ENCODE measurements at places on chromosomes 11 and 22.
A peak's percentile ranks its signal among the peaks of the same experiment; 100 is the strongest.

DNA sequence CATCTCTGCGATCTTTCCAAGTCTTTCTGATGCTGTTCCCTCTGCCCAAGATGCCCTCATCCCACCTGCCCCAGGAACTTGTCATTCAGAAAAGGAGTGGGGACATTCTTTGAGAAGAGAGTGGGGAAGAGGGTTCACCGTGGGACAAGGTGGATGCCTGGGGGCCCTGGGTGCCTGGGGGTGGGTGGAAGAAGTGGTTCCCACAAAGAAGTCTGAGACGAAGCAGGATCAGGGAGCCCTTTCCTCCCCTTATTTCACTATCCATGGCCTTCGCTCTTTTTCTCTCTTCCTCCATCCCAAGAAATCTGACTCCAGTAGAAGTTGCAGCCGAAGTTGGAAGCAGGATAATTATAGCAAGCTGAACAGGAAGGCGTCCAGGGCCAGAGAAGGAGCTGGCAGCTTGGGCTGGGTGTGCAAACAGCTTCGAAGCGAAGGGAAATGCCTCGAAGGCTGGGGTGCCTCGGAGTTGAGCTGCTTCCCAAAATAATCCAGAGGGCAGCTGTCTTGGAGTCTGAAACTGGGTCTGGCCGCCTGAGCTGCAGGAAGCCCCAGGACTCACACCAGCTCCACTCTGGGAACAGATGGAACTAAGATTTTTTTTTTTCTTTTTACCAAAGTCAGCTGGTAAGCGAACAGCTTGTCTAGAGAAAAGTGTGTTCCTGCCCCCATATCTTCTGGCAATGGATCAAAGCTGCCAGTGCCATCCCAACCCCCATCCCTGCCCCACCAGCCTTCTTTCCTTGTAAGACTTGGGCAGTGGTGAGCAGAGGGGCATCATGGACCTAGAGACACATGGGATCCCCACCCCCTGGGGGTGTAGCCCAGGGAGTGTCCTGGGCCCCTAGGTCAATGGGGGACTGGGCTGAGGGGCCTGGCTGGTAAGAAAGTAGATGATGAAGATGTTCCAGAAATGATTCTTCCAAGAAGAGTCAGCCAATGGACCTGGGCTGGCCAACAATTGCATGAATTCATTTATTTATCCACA is 31.5 kb downstream of the PARVG start:
- no peak for DNase-seq

DNA sequence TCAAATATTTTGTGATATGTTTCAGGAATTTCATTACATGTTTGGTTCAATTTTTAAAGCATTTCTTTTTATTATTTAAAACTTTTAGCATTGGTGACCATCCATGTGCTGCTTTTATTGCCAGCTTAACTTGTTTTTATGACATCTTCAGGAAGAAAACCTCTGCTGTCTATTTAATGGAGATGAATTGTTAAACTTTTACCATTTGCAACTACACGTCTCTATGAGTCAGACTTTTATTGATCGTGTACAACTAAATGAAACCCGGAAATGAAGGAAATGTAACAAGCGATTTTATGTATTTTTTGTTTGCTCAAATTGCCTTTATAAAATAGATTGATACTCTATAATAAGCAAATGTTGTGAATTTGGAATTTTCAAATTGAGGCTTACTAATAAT is 113.0 kb downstream of the PTPRJ start:
- DNase-seq: no peak

- DNase-seq: no peak
These were observed 2.8 kb upstream of the BSX start for GRCh38 chr11:122984186-122985011.

- DNase-seq: no peak
These were observed 7.3 kb upstream of the RGL4 start for GRCh38 chr22:23683545-23683944.

DNA sequence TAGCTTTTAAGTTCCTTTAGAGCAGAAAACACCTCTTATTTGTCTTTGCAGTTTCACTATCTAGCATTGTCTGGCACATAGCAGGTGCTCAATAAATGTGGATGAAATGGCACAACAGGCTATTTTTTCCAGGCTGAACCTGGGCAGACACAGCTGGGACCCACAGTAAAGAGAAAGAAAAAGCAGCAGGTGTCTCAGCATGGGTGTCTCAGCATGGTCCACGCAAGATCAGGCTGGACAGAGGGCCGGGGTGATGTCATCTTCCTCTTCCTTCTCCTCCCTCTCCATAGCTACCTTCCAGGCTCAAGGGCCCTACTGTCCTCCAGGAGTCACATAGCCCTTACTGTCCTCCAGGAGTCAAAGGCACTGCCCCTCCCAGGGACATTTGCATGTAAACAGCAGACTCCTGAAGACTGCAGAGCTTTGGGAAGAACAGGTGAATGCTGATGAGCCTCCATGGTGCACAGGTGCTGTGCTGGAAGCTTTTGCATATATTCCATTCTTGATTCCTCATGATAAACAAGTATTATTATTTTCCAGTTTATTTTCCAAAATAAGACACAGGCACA is 65.2 kb downstream of the DSCAML1 start:
- no peak for DNase-seq

DNA sequence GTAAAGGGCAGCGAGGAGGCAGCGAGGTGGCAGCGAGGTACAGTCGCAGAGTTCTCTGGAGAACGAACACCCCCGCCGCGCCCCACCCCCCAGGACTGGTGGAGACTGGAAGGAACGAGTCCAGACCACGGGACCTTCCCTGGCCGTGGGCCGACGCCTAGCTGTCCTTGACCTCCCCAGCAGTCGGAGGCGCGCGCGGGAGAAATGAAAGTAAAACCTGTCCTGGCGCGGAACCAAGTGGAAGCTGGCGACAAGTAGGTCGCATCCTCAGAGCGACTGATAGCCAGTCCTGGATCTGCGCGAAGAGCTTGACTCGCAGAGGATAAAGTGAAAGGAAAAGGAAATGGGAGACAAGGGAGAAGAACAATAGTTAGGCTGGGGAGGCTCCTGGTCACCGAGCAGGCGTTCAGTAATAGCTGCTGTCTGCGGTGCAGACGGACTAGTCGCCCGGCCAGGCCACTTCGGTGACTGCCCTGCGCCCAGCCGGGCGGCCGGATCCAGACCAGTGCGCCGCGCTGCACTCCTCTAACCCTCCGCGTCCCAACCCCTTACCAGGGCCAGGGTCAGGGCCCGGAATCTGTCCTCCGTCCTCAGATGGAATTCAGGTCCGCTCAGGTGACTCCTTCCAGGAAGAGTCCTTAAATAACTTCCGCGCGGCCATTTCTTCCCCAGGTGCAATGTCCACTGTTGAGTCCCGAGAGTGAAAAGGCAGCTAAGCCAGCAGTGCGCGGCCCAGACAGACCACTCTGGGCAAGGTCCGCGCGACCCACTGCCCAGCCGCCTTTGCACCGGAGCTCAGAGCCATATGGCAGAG is 1.9 kb upstream of the ADM start:
- no peak for DNase-seq

- no peak for DNase-seq
These were observed 42.2 kb downstream of the UBASH3B start for GRCh38 chr11:122697636-122698167.

DNA sequence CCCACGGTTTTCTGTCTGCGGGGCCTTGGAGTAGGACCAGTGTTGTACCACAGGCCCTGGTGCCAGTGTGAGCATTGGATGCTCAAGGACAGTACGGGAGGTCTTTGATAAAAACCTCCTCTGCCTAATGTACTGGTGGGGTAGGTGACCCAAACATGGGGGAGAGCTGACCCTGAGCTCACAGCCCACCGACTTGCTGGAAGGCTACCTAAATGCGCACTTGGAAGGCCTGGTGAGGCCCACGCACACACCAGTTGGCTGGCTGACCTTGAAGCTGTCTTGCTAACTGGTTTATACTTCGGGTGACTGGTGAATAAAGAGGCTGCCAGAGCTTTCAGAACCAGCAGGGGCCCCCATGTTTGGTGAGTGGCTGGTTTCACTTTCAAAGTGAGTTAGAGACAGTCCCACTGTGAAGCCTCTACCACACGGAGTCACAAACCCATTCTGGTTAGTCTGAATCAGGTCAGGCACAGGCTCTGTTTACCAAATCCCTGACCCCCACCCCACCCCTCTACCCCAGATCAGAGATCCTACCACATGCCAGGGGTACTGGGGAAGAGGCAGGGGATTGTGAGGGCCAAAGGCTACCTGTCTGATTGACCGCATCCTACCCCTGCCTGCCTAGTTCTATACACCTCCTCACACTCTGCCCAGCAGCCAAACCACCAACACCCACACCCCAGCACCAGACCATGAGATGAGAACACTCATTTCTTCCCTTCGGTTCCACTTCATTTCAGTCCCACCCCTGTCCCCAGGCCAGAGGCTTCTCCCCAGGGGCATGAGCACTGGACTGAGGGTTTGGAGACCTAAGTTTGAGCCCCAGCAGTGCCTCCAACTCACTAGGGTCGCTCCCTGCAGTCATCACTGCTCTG is 12.7 kb upstream of the IL2RB start:
- no peak for DNase-seq

DNA sequence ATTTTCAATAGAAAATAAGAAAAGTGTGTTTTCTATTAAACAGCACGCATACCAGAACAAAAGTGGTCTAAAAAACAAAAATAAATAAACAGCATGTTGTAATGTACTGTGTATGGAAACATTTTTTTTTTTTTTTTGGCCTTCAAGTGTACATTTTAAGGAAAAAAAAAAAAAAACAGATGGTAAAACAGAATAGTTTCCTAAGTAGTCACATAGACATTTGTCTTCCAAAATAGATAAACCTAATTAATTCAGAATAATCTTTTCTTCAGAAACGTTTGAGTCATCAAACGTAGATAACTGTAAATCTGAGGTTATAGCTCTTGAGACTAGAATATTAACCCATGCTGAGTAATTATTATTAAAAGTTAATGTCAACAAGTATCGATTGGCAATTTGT is 396 bp upstream of the CFAP300 start:
- no peak for DNase-seq

- no peak for DNase-seq
These were observed 69.6 kb downstream of the RAB30 start for GRCh38 chr11:83002053-83002452.

- DNase-seq: no peak
These were observed 81.7 kb upstream of the PRR5 start for GRCh38 chr22:44620129-44620840.

DNA sequence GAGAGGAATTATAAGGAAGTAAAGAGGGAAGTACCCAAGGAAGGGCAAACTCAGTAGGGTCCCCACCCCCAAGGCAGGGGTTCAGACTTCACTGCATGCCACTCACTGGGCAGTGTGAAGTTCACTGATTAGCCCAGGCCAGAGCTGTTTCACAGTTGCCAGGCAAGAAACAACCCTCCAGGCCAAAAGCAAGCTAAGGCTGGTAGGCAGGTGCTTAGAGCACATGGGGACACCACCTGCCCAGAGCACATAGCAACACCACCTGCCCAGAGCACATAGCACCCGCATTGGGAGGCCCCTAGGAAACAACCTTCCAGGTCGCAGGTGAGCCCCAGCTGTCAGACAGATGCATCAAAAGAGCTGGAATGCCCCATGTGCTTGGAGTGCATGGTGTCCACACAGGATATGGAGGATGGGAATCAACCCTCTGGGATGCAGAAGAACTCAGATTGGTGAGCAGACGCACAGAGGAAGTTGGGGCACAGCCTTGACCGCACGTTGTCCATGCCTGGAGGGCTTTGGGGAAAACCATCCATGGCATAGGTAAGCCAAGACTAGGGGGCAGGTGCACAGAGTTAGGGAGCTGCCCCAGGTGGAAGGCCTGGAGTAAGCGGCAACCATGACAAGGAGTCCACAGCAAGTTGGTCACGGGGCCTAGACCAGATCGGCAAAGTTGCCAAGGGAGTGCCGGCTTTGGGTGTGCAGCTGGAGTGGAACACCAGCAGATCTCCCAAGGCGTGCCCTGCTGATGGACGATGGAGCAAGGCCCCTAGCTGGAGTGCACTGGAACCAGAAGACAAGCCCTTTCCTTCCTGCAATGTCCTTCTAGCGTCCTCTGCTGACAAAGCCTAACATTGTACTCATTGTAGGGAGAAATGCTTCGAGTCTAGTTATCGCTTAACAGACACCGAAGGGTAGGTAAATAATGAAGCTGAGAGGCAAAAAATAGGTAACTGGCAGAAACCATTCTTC is 7.8 kb upstream of the TMEM216 start:
- DNase-seq: no peak

DNA sequence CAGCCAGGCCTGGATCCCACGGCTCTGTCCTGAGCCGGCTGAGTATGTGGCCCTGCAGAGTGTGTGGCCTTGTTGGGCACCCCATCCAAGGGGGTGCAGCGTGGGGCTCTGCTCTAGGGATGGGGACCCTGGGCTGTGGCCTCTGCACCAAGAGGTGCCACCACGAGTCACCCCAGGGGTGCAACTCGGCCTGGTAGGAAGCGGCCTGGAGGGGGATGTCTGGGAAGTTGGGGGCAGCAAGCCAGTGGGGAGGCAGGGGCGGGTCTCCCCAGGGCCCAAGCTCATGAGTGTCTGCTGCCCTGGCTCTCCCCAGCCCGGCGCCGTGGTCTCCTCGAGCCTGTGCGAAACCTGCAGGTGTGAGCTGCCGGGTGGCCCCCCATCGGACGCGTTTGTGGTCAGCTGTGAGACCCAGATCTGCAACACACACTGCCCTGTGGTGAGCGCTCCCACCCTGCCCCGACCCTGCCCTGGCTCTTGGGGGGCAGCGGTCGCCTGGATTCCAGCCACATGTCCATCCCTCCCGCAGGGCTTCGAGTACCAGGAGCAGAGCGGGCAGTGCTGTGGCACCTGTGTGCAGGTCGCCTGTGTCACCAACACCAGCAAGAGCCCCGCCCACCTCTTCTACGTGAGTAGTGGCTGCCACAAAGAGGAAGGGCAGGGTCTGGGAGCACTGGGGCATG is 24.2 kb upstream of the MUC5B start:
- DNase-seq: no peak

- DNase-seq: no peak
These were observed 135.1 kb downstream of the SPATA19 start for GRCh38 chr11:133710241-133710640.

GRCh38 chr11:34055218-34056000 is 3.9 kb downstream of the CAPRIN1 start:
- no peak for DNase-seq

- no peak for DNase-seq
These were observed 20.5 kb upstream of the CCDC134 start for GRCh38 chr22:41779929-41780505.

DNA sequence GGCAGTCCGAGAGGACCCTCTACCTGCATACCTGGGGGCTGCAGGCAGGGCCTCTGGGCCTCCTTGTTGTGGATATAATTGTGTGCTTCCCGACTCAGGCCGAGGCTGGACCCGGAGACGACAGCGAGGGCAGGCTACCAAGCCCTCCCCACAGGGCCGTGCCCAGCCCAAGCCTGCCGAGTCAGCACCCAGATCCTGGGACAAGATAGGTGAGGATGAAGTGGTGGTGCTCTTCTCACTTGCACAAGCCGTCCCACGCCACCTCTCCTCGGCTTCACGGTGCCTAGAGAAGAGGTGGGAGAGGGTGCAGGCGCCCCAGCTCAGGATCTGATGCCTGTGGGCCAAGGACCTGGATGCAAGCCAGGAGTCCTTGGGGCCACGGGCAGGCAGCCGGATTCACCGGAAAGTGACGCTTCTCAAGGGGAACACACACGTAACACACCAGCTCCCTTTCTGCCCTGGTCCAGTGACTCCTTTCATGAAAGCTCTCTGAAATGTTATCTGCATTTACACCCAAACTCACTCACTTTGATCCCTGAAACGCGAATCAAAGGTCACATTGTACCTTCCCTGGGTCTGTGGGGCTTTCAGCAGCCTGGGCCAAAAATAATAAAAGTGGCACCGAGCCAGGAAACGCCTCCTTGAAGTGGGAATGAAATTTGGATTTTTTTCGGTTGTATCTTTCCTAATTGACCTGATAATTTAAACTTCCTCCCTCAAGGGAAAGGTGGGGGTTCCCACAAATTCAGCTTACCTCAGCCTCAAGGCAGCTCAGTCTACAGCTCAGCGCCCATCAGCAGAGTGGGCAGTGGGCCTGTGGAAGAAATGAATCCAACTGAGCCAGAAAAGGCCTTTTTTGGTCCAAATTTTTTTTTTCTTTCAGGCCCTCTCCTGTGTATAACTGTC is 1.1 kb upstream of the GNB1L start:
- peak; percentile 39 for DNase-seq

All from caudate nucleus (tissue), 63 donors.